ENCODE measurements at places on chromosomes 13 and 19. TPM values are rescaled to one million over a fixed set of nuclear protein-coding genes. Genes with fewer than 3 reads are reported as not detected.

The MYBPC2 gene
- not detected for total RNA-seq

The IL17D gene
- total RNA-seq: 0.88 TPM

The EPSTI1 gene
- 0.25 TPM for total RNA-seq

The RDH8 gene
- total RNA-seq: 0.13 TPM

The NKPD1 gene
- 0.78 TPM for total RNA-seq

The ZNF492 gene
- total RNA-seq: not detected

The GJA3 gene
- total RNA-seq: 1.2 TPM

The OR7D4 gene
- not detected for total RNA-seq

The TTYH1 gene
- 0.16 TPM for total RNA-seq

The TEAD2 gene
- total RNA-seq: 16.8 TPM

The GRK1 gene
- not detected for total RNA-seq

The U2AF1L4 gene
- 27.5 TPM for total RNA-seq

The MAST1 gene
- 1.8 TPM for total RNA-seq

The ZNF154 gene
- not detected for total RNA-seq

The THSD1 gene
- 6.2 TPM for total RNA-seq

The IL27RA gene
- total RNA-seq: 8.8 TPM

The KCNN4 gene
- 55.5 TPM for total RNA-seq

The C19orf38 gene
- 0.10 TPM for total RNA-seq

The KRTDAP gene
- total RNA-seq: not detected

The ANKRD10 gene
- total RNA-seq: 60.3 TPM

The FBXO17 gene
- 73.3 TPM for total RNA-seq

The C19orf33 gene
- total RNA-seq: 682 TPM

The RASIP1 gene
- 0.31 TPM for total RNA-seq

The KLF1 gene
- 0.08 TPM for total RNA-seq

The PCDH9 gene
- 5.6 TPM for total RNA-seq

The C13orf46 gene
- 0.14 TPM for total RNA-seq

The FARP1 gene
- total RNA-seq: 15.1 TPM

The NPHS1 gene
- 0.45 TPM for total RNA-seq

The CGB7 gene
- 0.48 TPM for total RNA-seq

The ITGBL1 gene
- 1.5 TPM for total RNA-seq

The FPR3 gene
- total RNA-seq: not detected

The ZNF560 gene
- total RNA-seq: not detected

The SYDE1 gene
- total RNA-seq: 20.2 TPM

The KLK4 gene
- not detected for total RNA-seq

The S1PR4 gene
- total RNA-seq: 0.22 TPM

The ZNF627 gene
- 3.4 TPM for total RNA-seq

The SIAH3 gene
- not detected for total RNA-seq

The GFY gene
- 0.16 TPM for total RNA-seq

The RPS15 gene
- total RNA-seq: 2,075 TPM

Data from A549 treated with Hydrocortisone at 1 μM for 4 hours (cell line).